ENCODE measurements at places on chromosomes 2 and 18. TPM values are rescaled to one million over a fixed set of nuclear protein-coding genes. Genes with fewer than 3 reads are reported as not detected.

GRCh38 chr18:56257205-56257604 is 381.2 kb downstream of the TXNL1 start:
- H3K4me1 ChIP-seq = no peaks in the 10 kb centered on the region
- H3K27ac ChIP-seq = no peak overlapping the region
- H3K4me3 ChIP-seq = no peak overlapping the region

GRCh38 chr2:37394796-37395555 is 50.5 kb downstream of the QPCT start:
- H3K4me3 ChIP-seq = no peak overlapping the region
- no peaks in the 10 kb centered on the region for H3K4me1 ChIP-seq
- no peaks in the 10 kb centered on the region for H3K36me3 ChIP-seq
- no peaks in the 10 kb centered on the region for H3K27me3 ChIP-seq
- no peak overlapping the region for H3K27ac ChIP-seq

GRCh38 chr2:112623913-112624777 is 21.6 kb upstream of the SLC20A1 start:
- H3K36me3 ChIP-seq = no peaks in the 10 kb centered on the region
- peak; percentile 39 for DNase-seq
- no peak overlapping the region for H3K4me3 ChIP-seq
- no peak overlapping the region for H3K27ac ChIP-seq

GRCh38 chr2:96138179-96139145 is at the start of gene ASTL:
ASTL (minus strand) TSS chr2:96138502; CDS start chr2:96138436, 66 bp downstream.
- no peaks in the 10 kb centered on the region for H3K4me1 ChIP-seq
- H3K4me3 ChIP-seq = no peak within 1 kb of the TSS
- H3K36me3 ChIP-seq = no peaks in the 10 kb centered on the region
- peak; percentile 59 for DNase-seq
- no peak within 1 kb of the TSS for H3K27ac ChIP-seq
- no peaks in the 10 kb centered on the region for H3K27me3 ChIP-seq

- H3K4me3 ChIP-seq = no peak overlapping the region
- H3K4me1 ChIP-seq = peaks cover 15% of the 10 kb centered on the region
- peaks cover 5% of the 10 kb centered on the region for H3K27me3 ChIP-seq
- no peaks in the 10 kb centered on the region for H3K36me3 ChIP-seq
- no peak for DNase-seq
Measured at GRCh38 chr2:179862898-179863458, 1.6 kb upstream of the ZNF385B start.

DNA sequence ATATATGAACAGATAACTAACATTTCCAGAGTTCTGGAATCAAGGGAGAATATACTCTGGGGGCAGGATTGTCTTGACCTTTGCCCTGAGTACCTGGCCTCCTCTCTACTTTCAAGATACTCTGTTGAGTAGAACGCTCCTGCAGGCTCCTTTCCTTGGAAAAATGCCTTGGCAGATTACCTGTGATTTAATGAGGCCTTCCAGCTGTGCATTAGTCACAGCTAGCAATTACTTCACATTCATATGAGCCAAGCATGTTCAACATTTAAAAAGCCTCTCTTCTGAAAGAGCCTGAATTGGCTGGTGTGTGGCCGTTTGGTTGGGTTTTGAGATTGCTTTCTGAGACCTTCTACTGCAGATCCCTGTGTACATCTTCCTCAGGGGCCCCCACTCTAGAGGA is 142.2 kb downstream of the PLCL1 start:
- no peak for DNase-seq
- H3K27me3 ChIP-seq = no peaks in the 10 kb centered on the region
- H3K36me3 ChIP-seq = no peaks in the 10 kb centered on the region
- no peak overlapping the region for H3K27ac ChIP-seq

DNA sequence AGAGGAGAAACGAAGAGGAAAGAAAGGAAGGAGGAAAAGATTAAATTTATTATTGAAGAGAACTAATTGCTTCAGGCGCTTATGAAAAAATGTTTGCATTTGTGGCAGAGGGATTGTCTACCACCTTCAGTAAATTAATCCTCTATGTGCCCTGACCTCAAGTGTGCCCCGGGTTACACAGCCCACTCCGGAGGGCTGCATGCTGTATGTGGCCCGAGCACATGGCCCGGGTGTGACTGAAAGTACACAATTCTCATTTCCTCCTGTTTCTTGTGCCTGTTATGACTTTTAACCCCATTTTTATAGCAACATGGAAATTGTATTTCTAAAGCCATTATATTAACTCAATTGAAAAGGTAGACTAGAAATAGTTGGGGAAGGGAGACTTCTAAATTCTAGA is 38.8 kb downstream of the ZEB2 start:
- no peak for DNase-seq
- H3K36me3 ChIP-seq = no peaks in the 10 kb centered on the region
- no peaks in the 10 kb centered on the region for H3K4me1 ChIP-seq
- no peaks in the 10 kb centered on the region for H3K27me3 ChIP-seq
- no peak overlapping the region for H3K27ac ChIP-seq

GRCh38 chr2:134926231-134926931 is 7.8 kb downstream of the CCNT2 start:
- H3K36me3 ChIP-seq = no peaks in the 10 kb centered on the region
- peaks cover 43% of the 10 kb centered on the region for H3K4me1 ChIP-seq
- H3K4me3 ChIP-seq = no peak overlapping the region
- DNase-seq = no peak
- H3K27me3 ChIP-seq = no peaks in the 10 kb centered on the region

DNA sequence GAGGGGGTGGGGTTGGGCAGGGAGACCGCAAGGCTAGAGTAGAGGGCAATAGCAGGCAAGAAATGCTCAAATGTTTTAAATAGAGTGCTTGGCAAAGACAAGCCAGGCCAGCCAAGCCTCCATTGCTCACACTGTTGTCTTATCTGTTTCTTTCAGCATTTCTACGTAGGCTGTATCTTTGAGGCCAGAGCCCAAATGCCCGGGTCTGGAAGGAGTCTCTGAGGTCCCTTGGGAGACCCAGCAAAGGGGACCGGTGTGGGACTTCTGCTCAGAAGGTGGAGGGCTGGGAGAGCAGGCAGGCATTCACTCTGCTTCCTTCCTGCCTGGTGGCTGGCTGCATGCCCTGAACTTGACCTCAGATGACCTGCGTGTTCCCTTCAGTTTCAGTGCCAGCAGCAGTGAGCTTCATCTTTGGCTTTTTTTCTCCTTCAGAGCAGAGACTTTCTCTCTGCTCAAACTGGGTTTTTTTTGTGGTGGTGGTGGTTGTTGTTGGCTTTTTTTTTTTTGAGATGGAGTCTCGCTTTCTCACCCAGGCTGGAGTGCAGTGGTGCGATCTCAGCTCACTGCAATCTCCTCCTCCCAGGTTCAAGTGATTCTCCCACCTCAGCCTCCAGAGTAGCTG is 13.7 kb upstream of the TET3 start:
- H3K27me3 ChIP-seq = no peaks in the 10 kb centered on the region
- no peak overlapping the region for H3K4me3 ChIP-seq
- no peaks in the 10 kb centered on the region for H3K36me3 ChIP-seq
- peak overlapping the region; percentile 58 for H3K27ac ChIP-seq
- no peaks in the 10 kb centered on the region for H3K4me1 ChIP-seq

GRCh38 chr2:43179942-43180341 is 46.5 kb downstream of the ZFP36L2 start:
- H3K27me3 ChIP-seq = no peaks in the 10 kb centered on the region
- H3K27ac ChIP-seq = peak overlapping the region; percentile 65
- no peaks in the 10 kb centered on the region for H3K36me3 ChIP-seq
- DNase-seq = no peak
- H3K4me3 ChIP-seq = no peak overlapping the region

DNA sequence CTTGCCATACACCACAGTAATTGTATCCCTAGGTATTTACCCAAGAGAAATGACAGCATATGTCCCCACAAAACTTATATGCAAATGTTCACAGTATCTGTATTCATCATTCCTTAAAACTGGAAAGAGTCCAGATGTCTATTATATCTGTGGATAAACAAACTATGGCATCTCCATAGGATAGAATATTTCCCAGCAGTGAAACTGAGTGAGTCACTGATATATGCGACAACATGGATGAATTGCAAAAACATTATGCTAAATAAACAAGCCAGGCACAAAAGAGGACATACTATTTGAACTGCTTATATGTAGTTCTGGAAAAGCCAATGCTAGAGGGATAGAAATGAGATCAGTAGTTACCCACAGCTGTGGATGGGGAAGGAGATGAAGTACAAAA is 359.4 kb upstream of the DSEL start:
- no peaks in the 10 kb centered on the region for H3K4me1 ChIP-seq
- H3K27me3 ChIP-seq = no peaks in the 10 kb centered on the region
- no peaks in the 10 kb centered on the region for H3K36me3 ChIP-seq

DNA sequence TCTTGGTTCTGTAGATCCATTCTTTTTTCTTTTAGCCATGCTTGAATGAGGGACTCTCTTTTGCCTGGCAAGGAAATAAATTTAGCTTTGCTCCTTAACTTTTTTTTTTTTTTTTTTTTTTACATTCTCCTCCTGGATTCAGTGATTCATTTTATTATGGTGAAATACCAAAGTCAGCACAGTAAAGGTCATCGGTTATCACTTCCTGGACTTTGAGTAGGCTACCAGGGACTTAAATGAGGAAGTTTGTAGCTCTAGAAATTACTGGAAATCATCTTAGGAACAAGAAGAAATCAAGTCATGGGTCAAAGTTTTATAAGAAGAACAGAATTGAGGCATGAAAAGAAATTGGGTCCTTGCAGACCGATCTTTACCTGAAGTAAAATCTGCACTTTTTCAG is 75.0 kb downstream of the SOCS6 start:
- H3K4me1 ChIP-seq = peaks cover 4% of the 10 kb centered on the region
- DNase-seq = no peak
- H3K4me3 ChIP-seq = no peak overlapping the region
- H3K36me3 ChIP-seq = no peaks in the 10 kb centered on the region
- peak overlapping the region; percentile 49 for H3K27ac ChIP-seq

DNA sequence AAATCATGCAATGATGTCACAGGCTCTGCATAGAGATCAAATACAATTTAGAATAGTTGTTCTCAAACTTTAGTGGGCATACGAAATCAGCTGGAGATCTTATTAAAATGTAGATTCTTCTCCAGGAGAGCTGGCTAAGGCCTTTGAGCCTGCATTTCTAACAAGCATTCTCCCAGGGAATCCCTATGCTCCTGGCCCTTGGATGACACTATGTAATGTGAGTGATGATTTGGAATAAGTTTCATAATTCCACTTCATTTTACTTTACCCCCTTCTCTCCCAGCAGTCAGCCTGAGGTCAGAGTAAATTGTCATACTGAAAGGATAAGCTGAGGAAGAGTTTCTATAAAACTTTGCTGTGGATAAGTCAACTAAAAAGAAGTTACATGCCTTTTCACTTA is 189.1 kb downstream of the UBE2E3 start:
- H3K4me3 ChIP-seq = no peak overlapping the region
- no peak for DNase-seq
- H3K4me1 ChIP-seq = no peaks in the 10 kb centered on the region
- no peaks in the 10 kb centered on the region for H3K36me3 ChIP-seq
- no peak overlapping the region for H3K27ac ChIP-seq
- no peaks in the 10 kb centered on the region for H3K27me3 ChIP-seq

GRCh38 chr18:55506074-55506473 is 81.9 kb downstream of the TCF4 start:
- no peak for DNase-seq
- H3K36me3 ChIP-seq = no peaks in the 10 kb centered on the region
- no peak overlapping the region for H3K27ac ChIP-seq
- no peak overlapping the region for H3K4me3 ChIP-seq

DNA sequence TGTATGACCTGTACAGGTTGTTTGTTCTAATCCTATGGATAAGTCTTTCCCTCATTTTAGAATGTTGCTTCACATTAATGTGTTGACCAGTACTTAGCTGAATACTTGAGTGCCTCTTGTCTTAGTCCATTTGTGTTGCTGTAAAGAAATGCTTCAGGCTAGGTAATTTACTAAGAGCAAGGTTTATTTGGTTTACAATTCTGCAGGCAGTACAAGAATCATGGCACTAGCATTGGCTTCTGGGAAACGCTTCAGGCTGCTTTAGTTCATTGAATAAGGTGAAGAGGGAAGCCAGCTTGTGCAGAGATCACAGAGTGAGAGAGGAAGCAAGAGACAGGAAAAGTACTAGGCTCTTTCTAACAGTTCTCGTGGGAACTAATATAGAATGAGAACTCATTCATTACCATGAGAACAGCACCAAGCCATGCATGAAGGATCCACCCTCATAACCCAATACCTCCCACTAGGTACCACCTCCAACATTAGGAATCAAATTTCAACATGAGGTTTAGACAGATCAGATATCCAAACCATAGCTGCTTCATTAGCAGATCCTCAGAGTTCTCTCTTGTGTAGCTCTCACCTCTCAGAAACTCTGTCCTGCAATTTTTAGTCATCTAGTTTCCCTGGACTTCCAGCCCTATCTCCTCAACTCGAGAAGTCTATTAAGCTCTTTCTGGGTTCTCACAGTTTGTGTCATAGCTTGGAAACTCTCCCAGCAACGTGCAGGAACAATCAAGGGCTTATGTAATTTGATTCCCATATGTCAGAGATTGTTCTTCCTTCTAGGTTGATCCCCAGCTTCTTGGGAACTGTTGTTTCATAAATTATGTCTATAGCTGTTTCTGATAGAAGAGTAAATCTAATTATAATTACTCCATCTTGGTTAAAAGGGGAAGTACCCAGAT is 2082.3 kb upstream of the CELF4 start:
- DNase-seq = no peak
- no peak overlapping the region for H3K27ac ChIP-seq
- no peaks in the 10 kb centered on the region for H3K27me3 ChIP-seq
- H3K4me1 ChIP-seq = no peaks in the 10 kb centered on the region
- H3K4me3 ChIP-seq = no peak overlapping the region
- H3K36me3 ChIP-seq = no peaks in the 10 kb centered on the region

Gene SP5
- 2.8 TPM for total RNA-seq

- H3K27me3 ChIP-seq = no peaks in the 10 kb centered on the region
- no peaks in the 10 kb centered on the region for H3K36me3 ChIP-seq
- H3K27ac ChIP-seq = no peak overlapping the region
- H3K4me1 ChIP-seq = no peaks in the 10 kb centered on the region
- DNase-seq = no peak
- no peak overlapping the region for H3K4me3 ChIP-seq
Measured at GRCh38 chr2:171323971-171324528, 109.7 kb downstream of the METTL8 start.

DNA sequence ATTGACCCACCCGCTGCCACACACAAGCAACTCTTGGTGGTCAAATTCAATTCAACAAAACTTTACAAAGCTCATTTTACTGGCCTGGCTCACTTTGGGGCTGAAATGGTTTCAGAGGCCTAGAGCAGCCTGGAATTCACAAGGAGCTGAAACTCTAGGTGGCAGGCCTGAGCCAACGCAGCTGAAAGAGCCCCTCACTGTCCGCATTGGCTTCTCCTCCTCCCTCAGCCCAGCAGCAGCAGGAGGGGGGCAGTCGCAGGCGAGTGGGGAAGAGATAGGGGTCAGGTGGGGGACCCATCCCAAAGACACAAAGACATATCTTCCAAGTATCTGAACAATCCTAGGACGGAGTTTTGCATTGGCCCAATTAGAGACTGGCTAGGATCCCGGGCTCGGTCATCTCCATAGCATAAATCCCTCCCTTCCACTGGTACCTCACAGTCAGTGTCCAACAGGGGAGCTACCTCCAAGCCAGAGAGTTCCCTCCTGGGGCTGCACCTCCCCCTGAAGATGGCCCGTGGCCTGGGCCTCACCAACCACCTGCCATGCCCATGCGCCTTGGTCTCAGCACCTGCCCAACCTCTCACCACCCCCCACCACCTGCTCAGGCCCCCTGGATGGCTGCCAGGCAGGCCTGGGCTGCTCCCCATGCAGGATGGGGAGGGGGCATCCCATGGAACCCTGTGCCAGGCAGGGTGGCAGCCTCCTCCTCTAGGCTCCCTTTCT is 113.4 kb downstream of the ZBTB7C start:
- no peak overlapping the region for H3K27ac ChIP-seq
- no peaks in the 10 kb centered on the region for H3K27me3 ChIP-seq
- no peak for DNase-seq
- H3K4me3 ChIP-seq = no peak overlapping the region
- H3K4me1 ChIP-seq = peaks cover 7% of the 10 kb centered on the region
